ENCODE measurements at places on chromosomes 4 and X.
A peak's percentile ranks its signal among the peaks of the same experiment; 100 is the strongest.

DNA sequence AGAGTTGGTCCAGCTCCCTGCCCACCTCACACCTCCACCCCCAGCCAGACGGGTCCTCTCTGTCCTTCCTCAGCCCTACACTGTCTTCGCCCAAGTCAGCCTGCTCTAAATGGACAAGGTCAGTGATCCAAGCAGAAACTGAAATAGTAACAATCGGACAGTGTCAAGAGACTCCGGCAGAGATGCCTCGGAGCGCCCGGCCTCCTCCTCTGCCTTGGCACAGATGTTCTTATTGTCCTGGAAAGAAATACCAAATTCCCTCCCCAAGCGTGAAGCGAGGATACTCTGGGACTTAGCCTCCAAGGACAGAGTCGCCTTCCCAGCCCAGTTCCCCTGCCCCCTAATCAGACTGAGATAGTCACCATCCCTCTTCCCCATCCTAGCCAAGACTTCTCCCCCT is 28.5 kb downstream of the UTP14A start:
- DNase-seq: no peak

DNA sequence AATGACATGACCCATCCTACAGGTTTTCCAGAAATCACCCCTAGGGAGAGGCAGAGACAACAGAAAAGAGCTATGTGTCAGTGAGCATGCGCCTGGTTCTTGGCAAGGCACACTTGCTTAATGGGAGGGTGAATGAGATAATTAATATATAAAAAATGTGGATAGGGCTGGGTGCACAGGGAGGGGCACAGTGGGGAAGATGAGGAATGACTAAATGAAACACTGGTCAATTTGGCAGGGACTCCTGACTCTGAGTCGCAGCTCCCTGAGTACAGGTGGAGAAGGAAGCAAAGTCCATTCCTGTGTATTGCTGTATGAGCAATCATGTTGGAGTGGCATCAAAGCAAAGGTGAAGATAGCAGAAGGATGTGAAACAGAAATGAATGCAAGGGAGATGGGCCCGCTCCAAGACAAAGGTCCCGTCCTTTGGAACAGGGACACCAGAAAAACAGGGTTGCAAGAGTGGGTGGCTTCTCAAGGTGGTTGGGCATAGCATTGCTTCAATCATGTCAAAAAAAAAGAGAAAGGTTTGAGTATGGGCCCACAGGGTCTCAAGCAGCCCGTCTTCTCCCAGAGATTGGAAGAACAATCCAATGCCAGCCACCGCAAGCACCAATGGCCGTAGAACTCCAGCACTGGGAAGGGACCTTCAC is 278.4 kb upstream of the AGTR2 start:
- no peak for DNase-seq

DNA sequence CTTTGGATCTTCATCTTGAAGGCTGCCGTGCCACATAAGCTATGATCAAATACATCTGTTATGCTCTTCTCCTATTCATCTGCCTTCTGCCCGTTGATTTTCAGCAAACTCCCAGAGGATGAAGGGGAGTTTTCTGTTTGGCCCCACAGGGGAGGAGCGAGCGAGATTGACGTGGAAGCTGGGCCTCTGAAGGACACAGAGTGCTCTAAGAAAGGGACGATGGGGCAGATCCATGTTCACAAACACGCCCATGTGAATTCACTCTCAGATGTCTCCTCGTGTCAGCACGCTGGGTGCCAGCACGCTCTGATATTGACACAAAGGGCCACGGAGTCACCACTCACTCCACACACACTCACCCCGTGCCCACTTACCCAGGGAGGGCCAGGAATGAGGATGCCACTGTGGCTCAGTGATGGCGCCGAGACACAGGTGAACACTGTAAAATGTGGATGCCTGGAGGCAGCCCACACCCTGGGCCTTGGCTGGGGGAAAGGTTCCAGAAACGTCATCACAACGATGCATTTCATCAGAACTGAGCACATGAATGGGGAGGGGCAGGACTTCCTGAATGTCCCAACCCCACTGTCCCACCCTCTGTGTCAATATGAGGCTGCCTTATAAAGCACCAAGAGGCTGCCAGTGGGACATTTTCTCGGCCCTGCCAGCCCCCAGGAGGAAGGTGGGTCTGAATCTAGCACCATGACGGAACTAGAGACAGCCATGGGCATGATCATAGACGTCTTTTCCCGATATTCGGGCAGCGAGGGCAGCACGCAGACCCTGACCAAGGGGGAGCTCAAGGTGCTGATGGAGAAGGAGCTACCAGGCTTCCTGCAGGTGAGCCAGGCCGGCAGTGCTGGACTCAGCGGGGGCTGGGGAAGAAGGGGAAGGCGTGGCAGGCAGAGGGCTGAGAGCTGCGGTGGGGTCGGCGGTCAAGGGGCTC is at the start of gene S100P:
Gene S100P (plus strand): TSS at position 648 of the 946 bp plus-strand sequence. CDS start 55 bp downstream, at position 703.
- DNase-seq: no peak

GRCh38 chr4:5746829-5747737 is 36.1 kb downstream of the EVC start:
- peak; percentile 43 for DNase-seq

GRCh38 chr4:43243433-43244116 is 351.1 kb downstream of the GRXCR1 start:
- no peak for DNase-seq

DNA sequence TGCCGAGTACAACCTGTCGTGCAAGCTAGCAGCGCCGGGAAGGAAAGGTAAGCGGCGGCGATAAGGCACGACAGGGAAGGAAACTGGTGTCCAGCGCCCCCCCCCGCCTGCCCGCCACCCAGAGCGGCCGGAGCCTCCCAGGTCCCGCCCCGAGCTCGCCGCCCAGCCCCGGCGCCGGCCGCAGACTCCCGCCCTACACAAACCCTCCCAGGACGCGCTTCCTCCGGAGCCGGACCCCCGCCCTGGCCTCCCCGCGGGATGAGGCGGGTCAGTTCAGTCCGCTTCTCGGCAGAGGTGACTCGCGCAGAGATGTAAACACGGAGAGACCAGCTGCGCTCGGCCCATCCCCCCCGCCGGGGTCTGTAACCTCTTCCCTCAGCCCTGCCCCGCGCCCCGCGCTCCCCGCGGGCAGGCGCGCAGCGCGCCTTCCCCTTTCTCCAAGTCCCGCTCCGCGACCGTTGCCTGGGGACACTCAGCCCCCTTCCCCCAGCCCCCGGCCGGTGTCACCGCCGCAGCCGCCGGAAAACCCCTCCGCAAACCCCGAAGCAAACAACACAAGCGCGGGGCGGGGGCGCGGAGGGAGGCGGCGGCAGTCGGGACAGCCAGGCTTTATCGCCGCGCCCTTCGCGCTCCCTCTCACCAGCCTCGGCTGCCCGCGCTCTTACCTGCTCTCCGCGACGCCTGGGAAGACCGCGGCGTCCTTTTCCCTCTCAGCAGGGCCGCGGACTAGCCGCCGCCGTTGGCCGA is 543 bp downstream of the ELF2 start:
- DNase-seq: peak; percentile 85

DNA sequence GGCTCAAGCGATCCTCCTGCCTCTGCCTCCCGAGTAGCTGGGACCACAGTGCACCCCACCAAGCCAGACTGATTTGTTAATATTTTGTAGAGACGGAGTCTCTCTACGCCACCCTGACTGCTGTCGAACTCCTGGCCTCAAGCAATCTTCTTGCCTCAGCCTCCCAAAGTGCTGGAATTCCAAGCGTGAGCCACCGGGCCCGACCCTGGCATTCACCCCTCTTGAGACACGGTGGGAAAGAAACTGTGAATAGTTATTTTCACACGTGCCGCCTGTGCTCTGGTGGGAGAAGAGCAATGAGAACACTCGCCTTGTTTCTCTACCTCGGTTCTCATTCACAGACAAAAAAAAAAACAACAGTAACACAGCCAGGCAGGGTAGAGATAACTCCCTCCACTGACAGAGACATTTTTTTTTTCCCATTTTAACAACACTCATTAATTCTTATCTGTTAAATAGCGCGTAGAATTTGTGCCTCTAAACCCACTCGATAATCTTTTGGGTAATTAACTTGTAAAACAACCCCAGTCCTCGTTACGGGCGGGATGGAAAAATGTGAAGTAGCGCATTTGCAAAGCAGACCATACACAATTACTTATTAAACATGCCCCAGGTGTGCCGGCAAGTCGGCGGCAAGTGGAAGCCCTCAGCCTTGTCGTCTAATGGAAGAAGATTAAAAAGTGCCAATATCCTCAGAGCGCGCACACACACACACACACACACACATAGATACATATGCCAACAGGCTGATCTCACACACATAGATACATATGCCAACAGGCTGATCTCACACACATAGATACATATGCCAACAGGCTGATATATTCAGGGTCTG is 103.3 kb downstream of the DHRSX start:
- DNase-seq: no peak

GRCh38 chr4:68997040-68997439 is 45.4 kb upstream of the UGT2A3 start:
- DNase-seq: no peak

- DNase-seq: no peak
Observed at GRCh38 chr4:189445613-189446012, 495.1 kb upstream of the FRG1 start.

DNA sequence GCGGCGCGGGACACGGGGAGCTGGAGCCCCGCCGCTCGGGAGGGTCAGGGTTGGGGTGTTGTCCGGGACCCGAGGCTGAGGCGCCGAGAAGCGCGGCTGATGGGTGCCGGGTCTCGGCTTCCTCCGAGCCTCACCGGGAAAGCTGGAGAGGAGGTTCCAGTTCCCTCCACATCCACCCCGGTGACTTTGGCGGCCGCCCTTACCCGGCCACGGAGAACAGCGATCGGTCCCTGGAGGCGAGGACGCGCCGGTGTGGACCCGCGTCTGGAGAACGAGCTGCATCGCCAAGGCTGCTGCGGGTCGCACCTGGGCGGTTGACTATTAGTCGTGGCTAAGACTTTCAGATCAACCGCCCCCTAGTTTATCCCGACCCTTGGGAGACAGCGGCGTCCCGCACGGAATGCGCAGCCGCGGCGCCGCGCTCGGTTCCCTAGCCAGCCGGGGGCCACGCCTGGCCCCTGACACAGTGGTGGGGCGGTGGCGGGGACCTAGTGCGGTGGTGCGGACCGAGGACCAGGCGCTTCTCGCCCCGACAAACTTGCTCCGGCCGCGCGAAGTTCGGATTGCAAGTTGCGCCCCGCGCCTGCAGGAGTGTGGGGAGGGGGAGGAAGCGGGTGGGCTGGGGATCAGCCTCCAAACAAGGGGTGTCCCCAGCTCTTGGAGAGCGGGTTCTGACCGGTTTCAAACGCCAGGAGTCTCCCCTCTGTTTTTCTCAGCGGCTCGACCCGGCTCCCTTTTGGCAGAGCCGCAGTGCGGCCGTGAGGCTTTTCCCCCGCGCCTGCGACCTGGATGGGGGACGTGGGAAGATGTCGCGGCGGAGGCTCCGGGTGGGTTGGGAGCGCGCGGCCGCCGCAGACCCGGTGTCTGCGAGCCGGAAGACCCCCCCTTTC is 568 bp downstream of the FHDC1 start:
- no peak for DNase-seq

DNA sequence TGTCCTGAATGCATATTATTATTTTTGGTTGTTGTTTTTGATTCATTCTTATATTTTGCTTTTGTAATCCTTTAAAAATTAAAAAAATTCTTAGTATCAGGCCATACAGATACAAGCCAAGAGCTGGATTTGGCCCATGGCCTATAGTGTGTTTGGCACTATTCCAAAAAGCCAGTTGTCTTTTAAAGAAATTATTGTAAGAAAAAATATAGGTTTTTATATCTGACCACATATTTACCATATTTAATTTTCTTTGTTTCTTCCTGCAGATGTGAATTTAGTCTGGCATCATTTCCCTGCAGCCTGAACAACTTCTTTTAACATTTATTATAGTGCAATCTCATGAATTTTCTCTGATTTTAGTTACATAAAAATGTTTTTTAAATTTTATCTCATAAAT is 652.8 kb upstream of the NR3C2 start:
- no peak for DNase-seq

DNA sequence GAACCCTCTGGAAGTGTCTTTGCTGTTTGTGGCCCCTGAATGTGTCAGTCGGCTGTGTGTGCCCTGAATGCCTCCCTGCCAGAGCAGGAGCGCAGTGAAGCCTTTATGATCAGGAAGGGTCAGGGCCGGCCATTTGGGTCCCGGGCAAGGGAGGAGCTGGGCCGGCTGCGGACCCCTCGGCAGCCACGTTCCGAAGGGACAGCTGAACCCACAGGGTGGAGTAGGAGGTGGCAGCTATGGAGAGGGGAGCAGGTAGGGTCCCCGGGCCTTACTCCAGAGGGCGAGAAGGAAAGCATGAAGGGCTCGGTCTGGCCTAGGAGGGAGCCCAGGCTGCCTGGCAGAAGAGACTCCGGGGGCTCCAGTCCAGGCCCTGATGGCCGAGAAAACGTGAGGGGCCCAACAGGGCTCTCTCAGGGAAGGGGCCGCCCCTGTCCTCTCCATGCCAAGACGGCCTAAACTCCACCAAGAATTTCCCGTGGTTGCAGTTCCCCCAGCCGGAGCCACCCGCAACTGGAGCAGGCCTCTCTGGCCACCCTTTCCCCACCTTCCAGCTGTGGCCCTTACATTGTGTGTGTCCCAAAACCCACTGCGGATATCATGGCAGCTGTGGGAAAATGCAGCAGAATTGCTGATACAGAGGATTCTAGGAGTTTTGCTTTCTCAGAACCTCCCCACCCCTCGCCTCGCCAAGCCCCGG is 182.2 kb upstream of the STK26 start:
- DNase-seq: no peak

GRCh38 chrX:39813631-39814277 is 284.0 kb downstream of the BCOR start:
- DNase-seq: peak; percentile 79

GRCh38 chr4:188262464-188262863 is 123.2 kb downstream of the TRIML1 start:
- DNase-seq: peak; percentile 24

DNA sequence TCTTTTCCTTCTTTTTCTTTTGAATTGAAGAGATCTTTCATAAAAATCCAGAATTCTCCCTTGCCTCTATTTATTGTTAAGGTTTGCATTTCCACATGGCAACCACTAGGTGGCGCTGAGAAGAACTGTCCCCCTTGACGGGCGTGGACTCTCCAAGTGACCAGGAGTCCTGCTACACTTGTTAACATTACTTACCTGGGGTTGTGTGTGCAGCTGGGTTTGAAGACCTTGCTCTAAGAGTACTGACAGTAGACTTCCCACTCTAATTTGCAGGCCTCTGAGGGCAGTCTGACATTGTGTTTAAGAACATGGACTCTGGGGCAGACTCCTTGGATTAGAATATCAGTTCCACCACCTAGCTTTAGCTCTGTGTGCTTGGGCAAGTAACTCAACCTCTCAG is 52.8 kb downstream of the GPRIN3 start:
- DNase-seq: no peak

DNA sequence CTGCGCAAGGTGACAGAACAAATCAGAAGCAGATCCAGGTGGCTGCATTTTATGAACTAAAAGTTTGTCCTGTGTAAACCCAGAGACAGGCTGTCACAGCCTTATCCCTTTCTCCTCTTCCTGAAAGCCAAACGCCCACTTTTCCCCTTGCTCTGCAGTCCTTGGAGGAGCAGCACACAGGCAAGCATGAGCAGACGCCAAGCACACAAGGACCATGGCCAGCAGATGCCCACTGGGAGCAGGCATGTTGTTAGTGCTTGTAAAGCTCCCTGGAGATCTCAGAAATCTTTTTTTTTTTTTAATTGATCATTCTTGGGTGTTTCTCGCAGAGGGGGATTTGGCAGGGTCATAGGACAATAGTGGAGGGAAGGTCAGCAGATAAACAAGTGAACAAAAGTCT is 11.5 kb upstream of the HOPX start:
- DNase-seq: no peak

GRCh38 chr4:8274765-8275547 is 5.4 kb downstream of the HTRA3 start:
- peak; percentile 93 for DNase-seq

- DNase-seq: no peak
Observed at GRCh38 chr4:2787230-2788100, 5.4 kb upstream of the SH3BP2 start.

Data from astrocyte of the spinal cord (primary cell).